ENCODE measurements at places on chromosomes 2 and 18.

DNA sequence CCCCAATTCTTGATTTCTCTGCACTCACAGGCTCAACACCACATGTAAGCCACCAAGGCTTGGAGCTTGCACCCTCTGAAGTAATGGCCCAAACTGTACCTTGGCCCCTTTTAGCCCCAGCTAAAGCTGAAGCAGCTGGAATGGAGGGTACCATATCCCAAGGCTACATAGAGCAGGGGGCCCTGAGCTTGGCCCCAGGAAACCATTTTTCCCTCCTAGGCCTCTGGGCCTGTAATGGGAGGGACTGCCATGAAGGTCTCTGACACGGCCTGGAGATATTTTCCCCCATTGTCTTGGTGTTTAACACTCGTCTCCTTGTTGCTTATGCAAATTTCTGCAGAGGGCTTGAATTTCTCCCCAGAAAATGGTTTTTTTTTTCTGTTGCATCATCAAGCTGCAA, 69.7 kb downstream of the SKA1 start:
- DNase-seq, result no peak

DNA sequence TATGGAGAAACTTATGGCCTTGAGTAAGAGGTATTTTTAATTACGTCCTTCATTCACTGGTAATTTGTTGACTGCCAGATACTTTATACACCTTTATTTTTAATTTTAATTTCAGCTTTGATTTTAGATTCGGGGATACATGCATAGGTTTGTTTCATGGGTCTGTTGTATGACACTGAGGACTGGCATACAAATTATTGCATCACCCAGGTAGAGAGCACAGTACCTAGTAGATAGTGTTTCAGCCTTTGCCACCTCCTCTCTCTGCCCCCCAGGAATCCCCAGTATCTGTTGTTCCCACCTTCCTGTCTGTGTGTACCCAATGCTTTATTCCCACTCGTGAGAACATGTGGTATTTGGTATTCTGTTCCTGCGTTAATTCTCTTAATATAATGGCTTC, 137.9 kb downstream of the RTN4 start:
- no peak for DNase-seq

GRCh38 chr18:27014841-27015240, 149.3 kb upstream of the AQP4 start:
- DNase-seq, result no peak

GRCh38 chr2:189407281-189408209, 33.7 kb upstream of the WDR75 start:
- no peak for DNase-seq

DNA sequence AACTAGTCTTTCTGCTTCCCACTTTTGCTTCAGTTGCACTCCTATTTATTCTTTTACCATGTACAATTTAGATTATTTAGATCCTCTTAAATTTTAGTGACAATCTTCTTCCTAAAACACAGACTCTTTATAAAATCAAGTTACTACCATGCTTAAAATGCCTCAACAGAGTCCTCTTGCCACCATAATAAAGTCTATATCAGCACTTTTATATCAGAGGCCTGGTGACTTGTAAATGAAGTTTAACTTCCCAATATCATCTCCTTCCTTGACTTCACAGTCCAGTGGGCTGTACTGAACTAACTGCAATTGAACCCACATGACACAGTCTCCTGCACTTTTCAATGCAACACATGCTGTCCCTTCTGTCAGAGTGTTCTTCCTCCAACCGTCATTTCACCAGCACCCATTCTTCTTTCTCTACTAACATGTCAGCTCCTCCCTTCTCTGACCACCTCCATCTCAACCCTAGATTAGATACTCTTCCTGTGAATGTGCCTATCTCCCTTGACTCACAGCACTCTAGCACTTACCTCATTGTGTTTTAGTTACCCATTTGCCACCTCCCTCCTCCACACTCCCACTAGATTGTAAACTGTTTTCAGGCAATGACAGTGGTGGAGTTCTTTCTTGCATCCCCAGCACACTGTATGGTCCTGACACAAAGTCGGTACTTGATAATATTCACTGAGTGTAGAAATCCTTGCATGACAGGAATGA, 414.9 kb downstream of the SATB2 start:
- no peak for DNase-seq

GRCh38 chr2:157840568-157841156, 35.5 kb downstream of the ACVR1 start:
- DNase-seq, result no peak

Measured in stimulated activated CD4-positive, alpha-beta T cell treated with anti-CD3 and anti-CD28 coated beads, Interleukin-1b, Interleukin-23, amount 100 ng/mL, for 1 hour (primary cell).